ENCODE measurements at places on chromosomes 1 and 21.

DNA sequence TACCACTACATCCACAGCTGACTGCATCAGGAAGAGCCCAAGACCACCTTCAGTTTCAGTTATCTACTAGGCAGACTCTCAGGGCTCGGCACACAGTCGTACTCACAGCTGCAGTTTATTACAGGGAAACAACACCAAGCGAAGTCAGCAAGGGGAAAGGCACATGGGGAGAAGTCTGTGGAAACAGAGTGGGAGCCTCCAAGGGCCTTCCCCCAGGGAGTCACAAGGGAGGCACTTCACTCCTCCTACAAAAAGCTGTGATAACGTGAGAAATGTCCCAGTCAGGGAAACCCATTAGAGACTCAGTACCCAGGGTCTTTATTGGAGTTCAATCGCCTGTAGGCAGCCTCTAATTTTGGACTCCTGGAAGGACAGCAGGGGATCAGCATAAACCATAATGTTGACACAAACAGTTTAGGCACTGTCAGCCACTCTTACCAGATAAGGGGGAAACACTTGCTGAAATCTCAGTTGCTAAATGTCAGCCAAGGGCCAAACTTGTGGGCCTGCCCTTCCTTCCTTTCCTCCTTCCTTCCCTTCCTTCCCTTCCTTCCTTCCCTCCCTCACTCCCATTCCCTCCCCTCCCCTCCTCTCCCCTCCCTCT is 444.0 kb downstream of the SMYD3 start:
- DNase-seq: no peak

DNA sequence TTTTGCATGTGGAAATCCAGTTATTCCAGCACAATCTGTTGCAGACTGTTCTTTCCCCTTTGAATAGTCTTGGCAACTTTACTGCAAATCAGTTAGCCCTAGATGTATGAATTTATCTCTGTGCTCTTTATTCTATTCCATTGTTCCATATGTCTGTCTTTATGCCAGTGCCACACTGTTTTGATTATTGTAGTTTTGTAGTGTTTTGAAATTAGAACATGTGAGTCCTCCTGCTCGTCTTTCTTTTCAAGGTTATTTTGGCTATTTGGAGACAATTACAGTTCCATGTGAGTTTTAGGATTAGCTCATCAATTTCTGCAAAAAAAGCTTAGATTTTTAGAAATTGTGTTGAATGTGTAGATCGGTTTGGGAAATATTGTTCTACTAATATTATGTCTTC is 26.6 kb downstream of the WNT3A start:
- no peak for DNase-seq

GRCh38 chr1:229991724-229992333 is 75.2 kb upstream of the GALNT2 start:
- no peak for DNase-seq

- no peak for DNase-seq
These were observed 56.3 kb downstream of the SMYD3 start for GRCh38 chr1:246450611-246451251.

DNA sequence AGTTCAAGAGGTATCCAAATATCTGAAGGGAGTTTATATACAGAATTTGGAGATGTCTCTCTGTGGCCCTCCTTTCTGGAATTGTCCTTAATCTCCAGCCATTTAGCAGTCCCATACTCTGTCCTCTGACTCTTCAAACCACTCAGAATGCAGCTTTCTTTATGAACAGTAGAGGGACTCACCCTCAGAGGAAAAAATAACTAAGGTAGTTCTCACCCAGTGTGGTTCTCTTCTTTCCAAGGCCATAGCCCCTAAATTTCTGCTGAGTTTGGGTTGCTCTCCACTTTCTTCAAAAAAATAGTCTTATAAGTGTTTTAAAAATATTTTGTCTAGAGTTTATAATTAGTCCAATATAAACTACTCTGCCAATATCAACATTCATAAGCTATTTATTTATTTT is 369.7 kb downstream of the MATN1 start:
- DNase-seq: no peak

GRCh38 chr1:176989023-176989422 is 175.5 kb downstream of the ASTN1 start:
- no peak for DNase-seq

GRCh38 chr1:21439721-21440629 is at the start of gene NBPF3:
Gene NBPF3 (plus strand): TSS chr1:21440137. CDS start chr1:21445087, 4,950 bp downstream.
- peak; percentile 73 for DNase-seq

Data from T1000 (cell line).